Myometrial cell (primary cell): ENCODE measurements at places on chromosomes 7 and 10. TPM values are rescaled to one million over a fixed set of nuclear protein-coding genes. Genes with fewer than 3 reads are reported as not detected.

Gene NKX6-2
- total RNA-seq = not detected in 2 replicates

Gene TMEM229A
- total RNA-seq = not detected in 2 replicates

Gene TMEM196
- total RNA-seq = not detected in 2 replicates

Gene SP8
- not detected in 2 replicates for total RNA-seq

Gene ZNF117
- 2.6 and 2.7 TPM in 2 replicates for total RNA-seq

Gene GTPBP4
- 22.5 and 29.6 TPM in 2 replicates for total RNA-seq

Gene AKR1D1
- total RNA-seq = not detected in 2 replicates

Gene SUN1
- total RNA-seq = 89.7 and 118 TPM in 2 replicates

Gene SEMA3A
- 11.8 and 18.4 TPM in 2 replicates for total RNA-seq

Gene HOXA2
- 0.53 TPM in 1 of 2 replicates, not detected in the other for total RNA-seq

Gene MYL10
- not detected in 2 replicates for total RNA-seq

Gene LOXL4
- 53.0 and 57.2 TPM in 2 replicates for total RNA-seq

Gene SHH
- not detected in 2 replicates for total RNA-seq

Gene RARRES2
- total RNA-seq = 0.86 and 4.8 TPM in 2 replicates

Gene CYTH3
- 27.1 and 34.9 TPM in 2 replicates for total RNA-seq

Gene NRG3
- total RNA-seq = not detected in 2 replicates

Gene SPRN
- 0.89 and 2.0 TPM in 2 replicates for total RNA-seq

Gene DOCK1
- total RNA-seq = 24.5 and 48.6 TPM in 2 replicates

Gene TNKS2
- total RNA-seq = 16.4 and 24.3 TPM in 2 replicates

Gene KCND2
- total RNA-seq = 1.2 and 1.4 TPM in 2 replicates

Gene ZNF853
- under 0.01 and 0.58 TPM in 2 replicates for total RNA-seq

Gene NKX2-3
- not detected in 2 replicates for total RNA-seq

Gene GPNMB
- 19.6 and 23.2 TPM in 2 replicates for total RNA-seq

Gene NOLC1
- 42.4 and 42.7 TPM in 2 replicates for total RNA-seq

Gene KLF14
- total RNA-seq = not detected in 2 replicates

Gene SLC16A9
- total RNA-seq = 1.1 TPM in 1 of 2 replicates, not detected in the other

Gene COL28A1
- under 0.01 and 0.35 TPM in 2 replicates for total RNA-seq

Gene OR2A12
- total RNA-seq = not detected in 2 replicates

Gene FMC1
- 9.4 and 13.5 TPM in 2 replicates for total RNA-seq

Gene ANKRD30A
- total RNA-seq = not detected in 2 replicates

Gene MMP21
- not detected in 2 replicates for total RNA-seq

Gene HOXA10
- total RNA-seq = 22.7 and 24.8 TPM in 2 replicates

Gene VSTM4
- total RNA-seq = under 0.01 and 0.18 TPM in 2 replicates

Gene C10orf62
- not detected in 2 replicates for total RNA-seq

Gene SLC39A12
- not detected in 2 replicates for total RNA-seq

Gene KEL
- not detected in 2 replicates for total RNA-seq

Gene NOM1
- 4.9 and 9.4 TPM in 2 replicates for total RNA-seq

Gene ENTPD1
- total RNA-seq = under 0.01 TPM in 1 of 2 replicates, not detected in the other

Gene RET
- total RNA-seq = 0.29 and 0.35 TPM in 2 replicates

Gene ZNF655
- 70.2 and 76.4 TPM in 2 replicates for total RNA-seq

Gene HOXA3
- 0.18 TPM in 1 of 2 replicates, not detected in the other for total RNA-seq

Gene SLC26A5
- total RNA-seq = not detected in 2 replicates

Gene THAP5
- total RNA-seq = 11.8 and 12.9 TPM in 2 replicates

Gene INHBA
- total RNA-seq = 0.53 and 1.2 TPM in 2 replicates

Gene CLRN3
- not detected in 2 replicates for total RNA-seq

Gene PNLIPRP3
- not detected in 2 replicates for total RNA-seq

Gene FAM241B
- total RNA-seq = 0.18 and 0.29 TPM in 2 replicates

Gene ANXA7
- total RNA-seq = 159 and 183 TPM in 2 replicates

Gene AKR1C4
- not detected in 2 replicates for total RNA-seq

Gene ATG9B
- not detected in 2 replicates for total RNA-seq
